ENCODE measurements at places on chromosomes 4 and X. TPM values are rescaled to one million over a fixed set of nuclear protein-coding genes. Genes with fewer than 3 reads are reported as not detected.
A peak's percentile ranks its signal among the peaks of the same experiment; 100 is the strongest.

Gene NXF2B
- total RNA-seq: not detected

GRCh38 chr4:67776746-67777145 is 22.6 kb upstream of the GNRHR start:
- no peak overlapping the region for H3K27ac ChIP-seq
- no peaks in the 10 kb centered on the region for H3K36me3 ChIP-seq
- H3K4me3 ChIP-seq: no peak overlapping the region
- no peaks in the 10 kb centered on the region for H3K27me3 ChIP-seq

- DNase-seq: no peak
- no peaks in the 10 kb centered on the region for H3K4me1 ChIP-seq
- no peak overlapping the region for H3K4me3 ChIP-seq
- no peaks in the 10 kb centered on the region for H3K36me3 ChIP-seq
- no peaks in the 10 kb centered on the region for H3K27me3 ChIP-seq
Observed at GRCh38 chr4:8837181-8837841, 34.3 kb downstream of the HMX1 start.

Gene POU4F2
- total RNA-seq: not detected

GRCh38 chr4:150679018-150679764 is 97.2 kb downstream of the MAB21L2 start:
- H3K27me3 ChIP-seq: no peaks in the 10 kb centered on the region
- no peaks in the 10 kb centered on the region for H3K4me1 ChIP-seq
- DNase-seq: no peak

Gene ZBED1
- total RNA-seq: 13.6 TPM

GRCh38 chr4:90852237-90852636 is 725.0 kb downstream of the CCSER1 start:
- DNase-seq: no peak
- no peak overlapping the region for H3K27ac ChIP-seq
- no peaks in the 10 kb centered on the region for H3K27me3 ChIP-seq
- no peak overlapping the region for H3K4me3 ChIP-seq
- no peaks in the 10 kb centered on the region for H3K36me3 ChIP-seq

Gene TCP11X2
- not detected for total RNA-seq

Gene PRRG1
- total RNA-seq: 16.1 TPM

DNA sequence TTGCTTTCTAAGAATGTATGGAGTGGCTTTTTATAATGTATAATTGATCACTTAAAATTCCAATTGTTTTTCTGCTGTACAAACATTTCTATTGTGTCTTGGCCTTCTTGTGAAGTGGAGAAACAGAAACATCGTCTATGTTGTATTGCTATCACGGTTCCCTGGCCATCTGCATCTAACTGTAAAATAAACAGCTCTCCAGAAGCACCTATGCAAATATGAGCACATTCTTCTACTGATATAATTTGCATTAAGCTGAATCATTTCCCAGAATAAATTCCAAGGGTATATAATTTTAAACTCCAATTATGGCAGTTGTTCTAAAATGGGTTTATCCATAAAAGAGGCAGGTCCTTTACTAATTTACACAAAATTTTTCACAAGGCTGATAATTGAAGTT is 261.6 kb upstream of the STS start:
- H3K4me1 ChIP-seq: no peaks in the 10 kb centered on the region
- DNase-seq: no peak
- no peak overlapping the region for H3K4me3 ChIP-seq
- no peaks in the 10 kb centered on the region for H3K27me3 ChIP-seq
- H3K36me3 ChIP-seq: no peaks in the 10 kb centered on the region
- H3K27ac ChIP-seq: no peak overlapping the region

Gene RRH
- total RNA-seq: not detected

DNA sequence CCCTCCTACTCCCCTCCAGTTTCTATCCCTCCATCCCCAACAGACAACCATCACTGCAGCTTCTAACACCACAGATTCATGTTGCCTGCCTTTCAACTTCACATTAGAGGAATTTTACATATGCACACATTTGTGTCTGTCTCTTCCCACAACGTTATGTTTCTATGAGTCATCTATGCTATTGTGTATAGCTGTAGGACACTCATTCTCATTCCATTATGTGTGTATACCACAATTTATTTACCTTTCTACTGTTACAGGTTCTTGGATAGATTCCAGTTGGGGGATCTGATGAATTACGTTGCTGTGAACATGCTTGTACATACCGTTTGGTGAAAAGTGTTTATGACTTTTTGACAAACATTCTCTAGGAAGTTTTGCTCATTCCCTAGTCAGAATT is 58.8 kb upstream of the TRPC3 start:
- H3K4me1 ChIP-seq: peaks cover 21% of the 10 kb centered on the region
- DNase-seq: peak; percentile 95
- H3K4me3 ChIP-seq: no peak overlapping the region
- no peaks in the 10 kb centered on the region for H3K36me3 ChIP-seq
- H3K27ac ChIP-seq: no peak overlapping the region

GRCh38 chr4:105067431-105067830 is 79.2 kb upstream of the TET2 start:
- no peak for DNase-seq
- H3K4me3 ChIP-seq: no peak overlapping the region
- no peaks in the 10 kb centered on the region for H3K27me3 ChIP-seq

DNA sequence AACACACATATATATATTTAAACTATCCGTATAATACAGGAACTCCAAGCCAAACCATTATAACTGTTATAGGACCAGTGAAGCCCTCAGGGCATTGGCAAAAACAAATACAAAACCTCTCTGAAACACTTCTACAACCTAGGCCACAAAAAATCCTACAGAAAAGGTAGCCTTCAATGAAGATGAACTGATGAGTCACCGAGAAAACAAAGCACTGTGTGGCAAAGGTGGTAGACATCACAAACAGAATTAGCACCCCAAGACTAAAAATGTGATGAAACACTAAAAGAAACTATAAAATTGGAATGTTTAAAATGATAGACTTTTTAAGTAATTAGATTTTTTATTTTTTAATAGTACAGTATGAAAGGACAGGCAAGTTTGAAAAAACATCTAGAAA is 5.5 kb upstream of the HSPA4L start:
- H3K27ac ChIP-seq: no peak overlapping the region
- no peaks in the 10 kb centered on the region for H3K4me1 ChIP-seq
- no peak overlapping the region for H3K4me3 ChIP-seq
- no peaks in the 10 kb centered on the region for H3K27me3 ChIP-seq
- H3K36me3 ChIP-seq: no peaks in the 10 kb centered on the region

Gene ODAPH
- total RNA-seq: not detected

GRCh38 chr4:140056015-140056414 is 98.0 kb downstream of the MAML3 start:
- H3K27me3 ChIP-seq: no peaks in the 10 kb centered on the region
- H3K36me3 ChIP-seq: no peaks in the 10 kb centered on the region
- DNase-seq: no peak
- H3K27ac ChIP-seq: no peak overlapping the region
- H3K4me1 ChIP-seq: peaks cover 7% of the 10 kb centered on the region
- no peak overlapping the region for H3K4me3 ChIP-seq

DNA sequence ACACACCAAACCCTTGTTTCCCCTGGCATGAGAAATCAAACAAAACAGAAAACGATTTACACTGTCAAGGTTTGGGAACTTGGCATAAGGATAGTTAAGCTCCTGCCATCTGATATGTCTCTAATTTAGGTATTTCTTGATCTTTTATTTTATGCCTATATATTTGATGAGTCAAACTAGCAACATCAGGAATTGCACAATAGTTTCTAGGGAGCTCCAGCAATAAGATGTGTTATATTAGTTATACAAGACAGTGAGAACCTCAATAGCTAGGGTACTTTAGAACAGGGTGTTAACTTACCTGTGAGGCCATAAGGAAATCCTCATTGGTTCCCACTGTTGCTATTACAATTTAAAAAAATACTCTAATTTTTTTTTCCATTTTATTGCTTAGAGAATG is 474.2 kb downstream of the GBA3 start:
- H3K36me3 ChIP-seq: no peaks in the 10 kb centered on the region
- DNase-seq: no peak
- no peaks in the 10 kb centered on the region for H3K27me3 ChIP-seq
- H3K27ac ChIP-seq: no peak overlapping the region
- H3K4me3 ChIP-seq: no peak overlapping the region

Gene SPOCK3
- not detected for total RNA-seq

DNA sequence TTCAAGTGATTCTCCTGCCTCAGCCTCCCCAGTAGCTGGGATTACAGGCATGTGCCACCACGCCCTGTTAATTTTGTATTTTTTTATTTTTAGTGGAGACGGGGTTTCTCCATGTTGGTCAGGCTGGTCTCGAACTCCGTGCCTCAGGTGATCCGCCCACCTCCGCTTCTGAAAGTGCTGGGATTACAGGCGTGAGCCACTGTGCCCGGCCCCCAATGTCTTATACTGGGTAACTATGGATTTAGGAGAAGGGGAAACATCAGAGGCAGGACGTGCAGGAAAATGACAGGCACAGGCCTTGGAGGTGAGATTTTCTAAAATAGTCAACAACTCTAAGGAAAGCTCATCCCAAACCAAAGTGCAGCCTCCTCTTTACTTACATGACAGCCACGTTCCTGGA is 11.1 kb upstream of the TSPYL2 start:
- H3K27ac ChIP-seq: no peak overlapping the region
- no peak overlapping the region for H3K4me3 ChIP-seq
- H3K4me1 ChIP-seq: peaks cover 2% of the 10 kb centered on the region
- no peaks in the 10 kb centered on the region for H3K27me3 ChIP-seq
- no peak for DNase-seq
- H3K36me3 ChIP-seq: peaks cover 3% of the 10 kb centered on the region

GRCh38 chrX:2406891-2407518 is 93.8 kb downstream of the DHRSX start:
- H3K36me3 ChIP-seq: peaks cover 26% of the 10 kb centered on the region
- no peaks in the 10 kb centered on the region for H3K27me3 ChIP-seq
- DNase-seq: no peak
- no peak overlapping the region for H3K27ac ChIP-seq
- H3K4me1 ChIP-seq: no peaks in the 10 kb centered on the region
- H3K4me3 ChIP-seq: no peak overlapping the region

- H3K27me3 ChIP-seq: peaks cover 5% of the 10 kb centered on the region
- H3K27ac ChIP-seq: no peak overlapping the region
- H3K4me1 ChIP-seq: no peaks in the 10 kb centered on the region
- no peak overlapping the region for H3K4me3 ChIP-seq
- no peak for DNase-seq
- no peaks in the 10 kb centered on the region for H3K36me3 ChIP-seq
Observed at GRCh38 chr4:86544310-86544966, 49.7 kb upstream of the PTPN13 start.

DNA sequence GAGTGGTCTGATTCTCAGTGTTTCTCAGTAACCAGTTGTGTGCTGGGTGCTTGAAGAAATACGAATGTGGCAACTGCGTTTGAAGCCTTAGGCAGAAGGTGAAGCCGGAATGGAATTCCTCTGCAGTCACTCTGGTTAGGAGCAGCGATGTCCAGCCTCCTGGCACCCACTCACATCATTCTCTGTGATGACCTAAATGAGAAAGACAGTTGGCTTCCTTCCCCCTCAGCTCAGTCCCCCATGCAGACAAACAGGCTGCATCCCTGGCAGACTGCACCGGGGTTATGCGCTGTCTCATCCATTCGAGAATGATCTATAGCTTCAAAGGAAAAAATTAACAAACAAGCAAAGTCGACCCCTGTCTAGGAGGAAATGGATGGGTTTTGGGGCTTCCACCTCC is 170.1 kb upstream of the SCML1 start:
- peak overlapping the region; percentile 44 for H3K27ac ChIP-seq
- peak; percentile 33 for DNase-seq
- H3K27me3 ChIP-seq: 0 out of 2 replicates have a peak, but pooled peaks cover 2% of the 10 kb centered on the region
- no peaks in the 10 kb centered on the region for H3K36me3 ChIP-seq
- no peak overlapping the region for H3K4me3 ChIP-seq

DNA sequence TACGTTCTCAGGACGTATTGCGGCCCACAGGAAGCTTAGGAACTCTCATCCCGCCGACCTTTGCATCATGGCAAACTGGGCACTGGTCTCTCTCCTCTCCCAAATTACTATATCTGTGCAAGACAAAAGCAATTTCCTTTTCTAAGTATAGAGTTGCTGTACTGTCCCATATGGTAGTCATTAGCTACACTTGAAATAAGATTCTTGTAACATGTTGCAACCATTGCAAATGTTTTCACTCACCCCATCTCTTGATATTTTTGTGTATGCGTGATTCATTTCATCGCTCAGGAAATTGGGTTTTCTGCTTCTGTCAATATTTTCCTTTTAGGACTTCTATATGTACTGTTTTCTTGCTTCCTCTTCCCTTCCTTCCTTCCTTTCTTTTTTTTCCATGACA is 15.7 kb downstream of the ARMCX6 start:
- H3K4me1 ChIP-seq: no peaks in the 10 kb centered on the region
- no peak overlapping the region for H3K4me3 ChIP-seq
- no peaks in the 10 kb centered on the region for H3K36me3 ChIP-seq
- H3K27me3 ChIP-seq: peaks cover 5% of the 10 kb centered on the region
